NCI-H1417 treated with DMSO at 0.1 percent for 48 hours (cell line): ENCODE measurements at places on chromosomes 6 and 20.

- no peak for DNase-seq
Measured at GRCh38 chr6:168967281-168967925, 286.2 kb downstream of the THBS2 start.

DNA sequence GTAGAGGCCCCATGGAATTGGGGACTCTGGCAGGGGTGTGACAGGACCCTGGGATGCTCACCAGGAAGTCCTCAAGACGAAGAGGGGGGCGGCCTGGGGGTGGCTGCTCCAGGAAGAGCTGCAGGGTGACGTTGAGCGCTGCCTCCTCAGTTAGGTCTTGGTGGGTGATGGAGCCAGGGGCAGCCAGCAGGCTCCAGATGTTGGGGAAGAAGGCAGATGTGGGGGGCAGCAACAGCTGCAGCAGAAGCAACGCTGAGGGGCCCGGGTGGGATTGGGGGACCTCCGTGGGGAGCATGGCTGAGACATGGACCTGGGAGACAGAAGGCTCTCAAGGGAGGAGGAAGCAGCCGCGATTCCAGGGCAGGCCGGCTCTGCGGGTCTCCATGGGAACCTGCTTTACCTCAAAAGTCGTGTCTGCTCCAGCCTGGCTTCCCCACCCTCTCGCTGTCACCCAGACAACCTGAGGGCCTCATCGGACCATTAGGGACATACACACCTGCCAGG is 591 bp downstream of the VWA7 start:
- DNase-seq = no peak

DNA sequence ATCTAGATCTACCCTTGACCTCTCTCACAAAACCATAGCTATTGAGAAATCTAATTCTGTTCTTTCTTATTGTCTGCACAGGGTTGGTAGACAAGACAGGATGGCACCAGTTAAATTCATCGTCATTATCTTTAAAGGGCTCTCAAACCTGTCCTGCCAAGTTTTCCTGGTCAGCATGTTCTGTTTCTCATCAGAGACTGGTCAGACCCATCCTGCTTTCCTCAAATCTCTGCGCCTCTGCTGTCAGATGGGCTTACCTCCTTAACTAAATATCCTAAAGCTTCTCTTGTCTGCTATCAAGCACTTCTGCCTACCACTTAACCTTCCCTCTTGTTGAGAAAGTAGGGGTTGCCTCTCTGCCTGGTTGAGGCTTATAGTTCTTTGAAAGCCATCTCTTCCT is 125.2 kb downstream of the MYO6 start:
- no peak for DNase-seq

GRCh38 chr6:134626589-134626988 is 308.7 kb upstream of the SGK1 start:
- DNase-seq = no peak

GRCh38 chr6:129475477-129476247 is 234.3 kb downstream of the ARHGAP18 start:
- no peak for DNase-seq

GRCh38 chr6:23301556-23301955 is 732.2 kb downstream of the HDGFL1 start:
- no peak for DNase-seq

GRCh38 chr6:163397326-163397725 is 17.2 kb upstream of the QKI start:
- DNase-seq = no peak

DNA sequence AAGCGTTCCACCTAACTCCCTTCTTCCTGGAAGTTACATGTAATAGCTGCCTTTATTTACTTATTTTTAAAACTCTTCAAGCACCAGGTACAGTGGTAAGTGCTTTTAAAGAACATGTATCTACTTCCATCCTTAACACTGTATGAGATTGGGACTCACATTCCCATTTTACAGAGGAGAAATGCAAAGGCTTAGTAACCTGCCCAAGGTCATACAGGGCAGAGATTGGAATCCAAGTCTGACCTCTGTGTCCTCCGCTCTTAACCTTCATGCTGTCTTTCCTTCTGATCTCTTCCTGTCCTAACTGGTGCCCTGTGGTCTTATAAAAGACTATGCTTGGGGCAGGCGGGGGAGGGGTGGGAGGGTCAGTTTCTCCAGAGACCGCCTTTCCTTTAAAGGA is 1.6 kb downstream of the B4GALT5 start:
- DNase-seq = no peak

GRCh38 chr20:57464642-57465211 is 60.2 kb downstream of the CTCFL start:
- no peak for DNase-seq

DNA sequence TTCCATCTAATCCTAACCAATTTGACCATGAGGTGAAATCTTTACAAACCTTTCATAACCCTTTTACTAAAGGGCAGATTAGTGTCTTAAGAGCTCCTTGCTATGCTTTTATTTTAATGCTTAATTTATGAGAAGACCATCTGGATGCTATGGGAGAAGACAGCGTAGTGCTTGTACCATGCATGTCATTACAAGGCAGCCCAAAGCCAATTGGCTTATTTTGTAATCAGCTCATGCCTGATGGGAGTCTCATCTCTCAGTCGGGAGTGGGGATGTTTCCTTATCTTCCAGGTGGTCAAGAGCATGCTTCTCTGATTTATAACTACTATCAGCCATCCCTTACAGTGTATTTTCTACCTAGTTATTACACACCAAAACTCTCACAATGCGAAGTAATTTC is 304.7 kb downstream of the FARS2 start:
- no peak for DNase-seq

DNA sequence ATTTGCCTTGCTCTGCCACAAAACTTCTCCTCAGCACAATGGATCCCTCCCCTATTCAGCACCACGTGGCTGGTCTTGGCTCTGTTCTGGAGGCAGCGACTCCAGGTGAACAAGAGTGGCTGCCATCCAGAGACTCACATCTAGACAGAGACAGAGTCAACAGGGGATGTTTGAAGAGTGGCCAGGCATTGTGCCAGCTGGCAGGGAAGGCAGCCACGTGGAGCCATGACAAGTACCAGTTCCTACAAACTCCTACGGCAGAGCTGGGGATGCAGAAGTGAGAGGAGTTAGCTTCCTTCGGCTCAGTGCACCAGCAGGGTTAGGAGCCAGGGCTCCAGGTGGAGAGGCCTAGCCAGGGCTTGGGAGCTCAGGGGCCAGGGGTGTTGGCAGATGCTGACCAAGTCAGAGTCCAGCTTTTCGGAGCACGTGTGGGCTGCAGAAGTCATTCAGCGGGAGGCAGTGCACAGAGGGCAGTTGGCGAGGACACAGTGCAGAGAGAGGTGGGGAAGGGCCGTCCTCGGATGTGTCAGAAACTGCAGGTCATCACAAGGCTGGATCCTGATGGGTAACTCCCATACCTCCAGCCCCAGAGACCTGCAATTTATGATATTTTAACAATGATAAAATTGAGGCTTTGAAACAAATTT is 171.7 kb upstream of the PDE10A start:
- DNase-seq = no peak

- DNase-seq = no peak
Measured at GRCh38 chr6:97459535-97459934, 176.5 kb upstream of the MMS22L start.

GRCh38 chr20:20370094-20370575 is 2.2 kb downstream of the INSM1 start:
- DNase-seq = no peak
